RWPE2 (cell line): ENCODE measurements at places on chromosomes 1 and 21.

DNA sequence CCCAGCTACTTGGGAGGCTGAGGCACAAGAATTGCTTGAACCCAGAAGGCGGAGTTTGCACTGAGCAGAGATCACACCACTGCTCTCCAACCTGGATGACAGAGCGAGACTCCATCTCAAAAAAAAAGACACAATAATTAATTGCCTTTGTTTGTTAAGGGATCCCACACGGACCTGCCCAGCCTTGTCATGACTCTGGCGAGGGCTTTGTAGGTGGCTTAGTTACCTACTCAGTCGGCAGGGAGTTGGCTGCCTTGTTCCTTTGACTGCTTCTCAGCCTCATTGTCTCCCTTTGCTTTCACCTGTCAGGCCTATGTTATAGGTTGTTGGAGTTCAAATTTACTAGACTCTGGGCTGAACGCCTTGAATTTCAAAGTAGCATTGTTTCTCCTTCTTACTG, 82.0 kb downstream of the UBE4B start:
- no peak for DNase-seq

DNA sequence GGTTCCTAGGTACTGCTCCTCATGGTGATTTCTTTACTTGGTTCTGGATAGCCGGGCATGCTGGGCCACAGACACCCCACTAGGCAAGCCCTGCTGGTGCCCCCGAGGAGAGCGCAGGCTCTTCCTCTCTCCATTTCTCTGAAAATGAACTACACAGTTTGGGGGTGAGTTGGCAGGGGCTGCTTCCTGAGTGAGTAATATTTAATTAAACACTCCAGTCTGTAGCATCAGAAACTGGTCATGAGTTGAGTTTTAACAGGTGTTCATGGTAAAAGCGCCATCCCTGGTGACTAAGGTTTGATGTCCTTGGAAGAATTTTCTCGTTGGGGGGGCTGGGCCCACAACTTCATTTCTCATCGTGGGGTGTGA, 1.7 kb downstream of the SPSB1 start:
- DNase-seq = no peak

GRCh38 chr1:119674835-119675289, 26.8 kb upstream of the ZNF697 start:
- DNase-seq = peak; percentile 86

DNA sequence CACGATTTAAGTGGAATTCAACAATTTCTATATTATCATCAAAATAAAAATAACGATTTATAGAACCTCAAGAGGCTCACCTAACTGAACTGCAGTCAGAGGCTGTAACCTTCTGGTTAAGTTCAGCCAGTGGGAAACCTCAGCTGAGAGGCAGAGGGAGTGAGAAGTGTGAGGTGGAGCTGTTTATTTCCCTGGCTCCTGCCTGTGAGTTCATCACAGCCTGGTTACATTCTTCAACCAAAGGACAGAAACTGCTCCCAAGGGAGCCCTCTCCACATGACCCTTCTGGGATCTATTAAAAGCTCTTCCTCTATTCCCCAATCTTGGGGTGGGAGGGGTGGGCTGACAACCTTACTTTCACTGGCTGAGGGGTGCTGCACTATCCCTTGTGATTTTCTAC, 22.2 kb downstream of the DYNLT5 start:
- no peak for DNase-seq

DNA sequence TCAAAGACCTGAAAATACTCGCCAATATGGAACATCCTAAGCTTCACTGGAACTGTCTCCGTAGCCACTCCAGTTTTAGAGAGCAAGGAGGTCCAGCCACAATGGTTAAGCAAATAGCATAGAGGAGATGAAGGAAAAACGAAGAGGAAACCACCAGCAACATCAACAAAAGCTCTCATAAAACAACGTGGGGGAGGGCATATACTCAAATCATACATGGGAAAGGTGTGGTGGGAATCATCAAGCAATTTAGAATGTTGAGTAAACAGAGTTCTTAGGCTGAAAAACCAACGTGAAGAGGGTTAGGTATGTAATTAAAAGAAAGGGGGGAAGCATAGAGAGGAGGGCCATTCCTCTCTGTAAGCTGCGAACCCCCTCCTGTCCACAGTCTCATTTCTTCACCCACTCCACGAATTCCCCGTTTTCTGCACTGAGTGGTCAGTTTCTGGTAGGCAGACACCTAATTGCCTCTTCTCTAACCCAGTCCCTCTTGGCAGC, 1.0 kb downstream of the TMEM59 start:
- DNase-seq = no peak

DNA sequence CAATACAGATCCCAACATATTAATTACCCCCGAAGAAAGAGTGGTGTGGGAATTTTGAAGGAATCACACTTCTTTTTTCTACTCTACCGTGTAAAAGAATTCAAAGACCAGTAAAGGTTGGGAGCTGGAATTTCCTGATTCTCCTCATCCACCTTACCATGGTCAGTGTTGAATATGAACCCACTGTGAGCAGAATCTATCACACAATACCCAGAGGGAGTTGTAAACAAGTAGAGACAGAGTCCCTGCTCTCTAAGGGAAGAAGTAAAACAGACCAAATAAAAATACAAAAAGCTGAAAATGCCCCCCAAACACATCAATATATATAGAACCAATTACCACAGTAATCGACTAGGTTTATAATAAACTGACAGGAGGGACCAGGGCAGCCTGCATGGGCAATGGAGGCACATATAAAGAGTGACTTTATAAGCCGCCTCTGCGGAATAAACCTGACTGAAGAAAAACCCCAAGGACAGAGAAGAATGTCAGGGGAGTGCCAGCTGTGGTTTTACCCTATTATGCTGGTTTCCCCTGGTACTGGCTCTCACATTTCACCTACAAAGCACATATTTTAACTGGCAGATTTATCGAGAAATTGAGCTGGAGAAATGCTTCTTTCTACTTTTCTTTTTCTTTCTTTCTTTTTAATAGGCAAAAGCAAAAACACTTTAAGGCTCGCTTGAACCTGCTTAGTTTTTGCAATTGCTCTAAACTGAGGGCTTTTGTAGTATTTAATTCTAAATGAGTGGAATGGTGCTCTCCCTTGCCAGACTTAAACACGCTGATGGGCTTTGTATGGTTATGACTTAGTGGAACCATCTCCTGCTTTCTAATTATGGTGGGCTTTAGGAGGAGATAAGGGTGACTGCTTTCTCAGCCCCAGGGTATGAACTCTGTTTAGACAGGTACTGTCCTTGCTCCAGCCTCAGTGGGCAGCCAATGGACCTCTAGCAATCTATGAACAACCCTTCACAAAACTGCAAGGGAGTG, 244.8 kb downstream of the ASTN1 start:
- no peak for DNase-seq

DNA sequence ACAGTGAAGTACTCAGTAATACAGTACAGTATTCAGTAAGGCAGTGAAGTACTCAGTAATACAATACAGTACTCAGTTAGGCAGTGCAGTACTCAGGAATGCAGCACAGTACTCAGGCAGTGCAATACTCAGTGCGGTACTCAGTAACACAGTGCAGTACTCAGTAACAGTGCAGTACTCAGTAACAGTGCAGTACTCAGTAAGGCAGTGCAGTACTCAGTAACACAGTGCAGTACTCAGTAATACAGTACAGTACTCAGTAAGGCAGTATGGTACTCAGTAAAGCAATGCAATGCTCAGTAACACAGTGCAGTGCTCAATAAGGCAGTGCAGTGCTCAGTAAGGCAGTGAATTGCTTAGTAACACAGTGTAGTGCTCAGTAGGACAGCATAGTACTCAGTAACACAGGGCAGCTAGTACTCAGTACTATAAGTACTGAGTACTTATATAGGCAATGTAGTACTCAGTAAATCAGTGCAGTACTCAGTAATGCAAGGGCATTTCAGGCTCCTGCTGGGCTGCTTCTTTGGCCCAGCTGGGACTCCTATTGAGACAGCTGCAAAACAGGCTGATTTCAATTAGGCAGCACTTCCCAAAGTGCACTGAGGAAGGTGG, 411.3 kb downstream of the DISC1 start:
- no peak for DNase-seq
